ENCODE measurements at places on chromosomes 13 and 19. TPM values are rescaled to one million over a fixed set of nuclear protein-coding genes. Genes with fewer than 3 reads are reported as not detected.
A peak's percentile ranks its signal among the peaks of the same experiment; 100 is the strongest.

DNA sequence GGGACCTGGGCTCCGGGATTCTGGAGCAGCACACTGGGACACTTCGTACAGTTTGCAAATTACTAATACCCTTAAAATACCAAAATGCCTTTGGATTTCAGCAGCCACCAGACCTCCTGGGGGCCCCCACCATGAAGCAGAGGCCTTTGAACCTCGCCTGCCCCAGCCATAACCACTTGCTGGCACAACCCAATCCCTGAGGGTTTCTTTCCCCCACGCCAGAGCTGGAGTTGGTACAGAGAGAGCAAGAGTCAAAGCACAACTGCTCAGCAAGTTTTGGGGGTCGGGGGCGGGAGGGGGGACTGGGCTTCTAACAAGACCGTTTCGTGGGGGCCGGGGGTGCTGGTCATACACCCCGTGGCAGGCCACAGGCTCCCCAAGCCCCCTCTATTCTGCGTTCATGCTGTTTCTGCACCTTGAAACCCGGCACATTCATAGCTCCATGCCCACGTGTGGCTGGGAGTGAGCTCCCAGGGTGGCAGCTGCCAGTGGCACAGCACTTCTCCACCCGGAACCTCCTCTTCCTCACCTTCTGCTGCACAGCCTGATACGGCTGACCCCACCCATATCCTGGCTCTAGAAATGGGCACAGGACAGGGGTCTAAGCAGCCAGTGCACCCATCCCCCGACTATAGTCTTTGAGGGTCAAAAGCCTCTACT lies 17.1 kb downstream of the PLEKHF1 start:
- H3K4me1 ChIP-seq, result peaks cover 6% of the 10 kb centered on the region
- H3K36me3 ChIP-seq, result no peaks in the 10 kb centered on the region
- DNase-seq, result no peak
- H3K4me3 ChIP-seq, result no peak overlapping the region
- no peaks in the 10 kb centered on the region for H3K27me3 ChIP-seq

GRCh38 chr13:114177245-114178010 lies 1.6 kb upstream of the CFAP97D2 start:
- H3K27ac ChIP-seq, result no peak overlapping the region
- no peaks in the 10 kb centered on the region for H3K36me3 ChIP-seq
- no peak for DNase-seq
- H3K4me1 ChIP-seq, result no peaks in the 10 kb centered on the region
- no peak overlapping the region for H3K4me3 ChIP-seq

GRCh38 chr19:19409631-19410030 lies 4.2 kb downstream of the GATAD2A start:
- DNase-seq, result no peak
- H3K36me3 ChIP-seq, result peaks cover 9% of the 10 kb centered on the region
- H3K27ac ChIP-seq, result peak overlapping the region; percentile 83
- H3K4me1 ChIP-seq, result peaks cover 39% of the 10 kb centered on the region
- no peaks in the 10 kb centered on the region for H3K27me3 ChIP-seq
- H3K4me3 ChIP-seq, result peak overlapping the region; percentile 78

DNA sequence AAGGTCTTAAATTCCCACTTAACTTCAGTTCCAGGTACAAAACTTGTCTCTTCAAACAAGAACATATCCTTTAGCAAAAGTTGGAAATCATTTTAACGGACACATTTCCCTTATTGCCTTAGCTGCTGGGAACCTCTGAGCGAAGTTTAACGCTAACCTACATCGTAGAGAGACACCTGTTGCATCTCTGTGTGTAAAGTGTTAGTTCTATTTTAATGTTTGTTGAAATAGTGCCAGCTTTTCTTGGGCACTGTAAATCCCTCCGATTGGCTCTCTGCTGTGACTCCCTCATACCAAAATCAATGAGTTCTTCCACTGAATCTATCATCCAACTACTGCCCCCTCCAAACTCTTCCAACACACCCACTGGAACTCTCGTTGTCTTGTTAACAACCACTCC lies 2.3 kb upstream of the HIF3A start:
- H3K27ac ChIP-seq, result no peak overlapping the region
- no peak for DNase-seq
- peaks cover 10% of the 10 kb centered on the region for H3K27me3 ChIP-seq

- H3K27ac ChIP-seq, result no peak overlapping the region
- DNase-seq, result no peak
- no peak overlapping the region for H3K4me3 ChIP-seq
- H3K36me3 ChIP-seq, result peaks cover under 1% of the 10 kb centered on the region
- no peaks in the 10 kb centered on the region for H3K27me3 ChIP-seq
- no peaks in the 10 kb centered on the region for H3K4me1 ChIP-seq
These were observed 6.7 kb downstream of the ZNF565 start for GRCh38 chr19:36207605-36208252.

- no peak overlapping the region for H3K27ac ChIP-seq
- no peaks in the 10 kb centered on the region for H3K27me3 ChIP-seq
- H3K36me3 ChIP-seq, result no peaks in the 10 kb centered on the region
- DNase-seq, result no peak
- peak overlapping the region; percentile 70 for H3K4me3 ChIP-seq
- no peaks in the 10 kb centered on the region for H3K4me1 ChIP-seq
These were observed 40.3 kb downstream of the PDE4A start for GRCh38 chr19:10460714-10461046.

DNA sequence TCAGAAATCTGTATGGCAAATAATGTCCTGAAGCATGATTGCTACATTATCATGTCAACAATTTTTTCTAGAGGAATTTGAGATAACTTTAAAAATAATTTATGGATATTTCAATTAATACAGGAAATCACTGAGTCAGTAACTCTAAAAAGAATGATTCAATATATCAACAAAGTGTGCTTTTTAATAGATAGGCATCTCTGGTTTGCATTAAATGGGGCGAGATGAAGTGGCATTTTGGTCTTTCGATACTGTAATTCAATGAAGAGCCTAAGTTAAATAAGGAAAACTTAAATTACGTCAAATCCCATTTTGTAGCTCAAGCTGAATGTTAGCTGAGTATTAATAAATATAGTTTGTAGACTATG lies 342.8 kb downstream of the DACH1 start:
- no peak for DNase-seq
- H3K4me1 ChIP-seq, result no peaks in the 10 kb centered on the region
- H3K4me3 ChIP-seq, result no peak overlapping the region
- H3K36me3 ChIP-seq, result peaks cover 4% of the 10 kb centered on the region

The FOSB gene
- total RNA-seq, result 28.4 TPM

The ZNF584 gene
- 10.1 TPM for total RNA-seq

All from type B pancreatic cell (in vitro differentiated cells).